ENCODE measurements at places on chromosomes 5 and 9. TPM values are rescaled to one million over a fixed set of nuclear protein-coding genes. Genes with fewer than 3 reads are reported as not detected.

DNA sequence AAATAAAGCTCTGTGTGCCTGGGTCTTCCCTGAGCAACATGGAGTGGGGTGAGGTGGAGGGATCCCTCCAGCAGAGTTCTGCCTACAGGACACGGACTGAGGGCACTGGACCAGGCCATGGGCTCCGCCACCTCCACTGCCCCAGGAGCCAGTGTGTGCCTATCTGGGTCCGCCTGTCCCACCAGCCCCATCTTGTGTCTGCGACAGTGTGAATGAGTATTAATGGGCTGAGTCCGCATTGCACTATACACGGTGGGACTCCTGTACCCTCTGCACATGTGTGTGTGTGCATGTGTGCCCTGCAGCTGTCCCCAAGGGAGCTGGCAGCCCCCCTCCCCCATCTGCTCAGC lies 11.4 kb downstream of the FGFR4 start:
- no peak overlapping the region for H3K27ac ChIP-seq
- no peaks in the 10 kb centered on the region for H3K36me3 ChIP-seq
- DNase-seq = no peak
- H3K4me3 ChIP-seq = no peak overlapping the region
- H3K4me1 ChIP-seq = no peaks in the 10 kb centered on the region
- H3K27me3 ChIP-seq = peaks cover 2% of the 10 kb centered on the region

- H3K27ac ChIP-seq = no peak overlapping the region
- no peak overlapping the region for H3K4me3 ChIP-seq
- peaks cover 12% of the 10 kb centered on the region for H3K27me3 ChIP-seq
- peaks cover 3% of the 10 kb centered on the region for H3K4me1 ChIP-seq
- no peaks in the 10 kb centered on the region for H3K36me3 ChIP-seq
These were observed 31.9 kb downstream of the PALM2AKAP2 start for GRCh38 chr9:109811876-109812275.

MEIKIN gene
- not detected for total RNA-seq

SLC34A1 gene
- total RNA-seq = not detected

DNA sequence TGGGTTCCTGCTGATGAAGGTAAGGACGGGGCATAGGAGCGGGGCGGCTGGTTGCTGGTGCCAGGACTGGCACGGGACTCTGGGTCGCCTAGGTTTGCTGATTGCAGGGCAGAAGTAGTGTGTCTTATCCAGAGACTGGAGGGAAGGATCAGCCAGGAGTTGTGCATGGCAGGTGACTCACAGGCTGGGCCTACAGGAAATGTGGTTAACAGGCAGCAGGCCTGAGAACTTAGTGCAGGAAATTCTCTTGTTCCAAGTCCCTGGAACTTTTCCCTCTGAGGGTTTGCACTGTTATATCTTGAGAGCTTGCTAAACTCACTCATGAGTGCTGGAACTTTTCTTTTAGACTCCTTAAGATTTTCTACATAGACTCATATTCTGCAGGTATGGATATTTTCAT lies 95.1 kb downstream of the ANXA2R start:
- H3K27me3 ChIP-seq = peaks cover 24% of the 10 kb centered on the region
- H3K4me3 ChIP-seq = no peak overlapping the region
- DNase-seq = no peak
- no peaks in the 10 kb centered on the region for H3K36me3 ChIP-seq
- peaks cover 15% of the 10 kb centered on the region for H3K4me1 ChIP-seq

COL15A1 gene
- not detected for total RNA-seq

DNA sequence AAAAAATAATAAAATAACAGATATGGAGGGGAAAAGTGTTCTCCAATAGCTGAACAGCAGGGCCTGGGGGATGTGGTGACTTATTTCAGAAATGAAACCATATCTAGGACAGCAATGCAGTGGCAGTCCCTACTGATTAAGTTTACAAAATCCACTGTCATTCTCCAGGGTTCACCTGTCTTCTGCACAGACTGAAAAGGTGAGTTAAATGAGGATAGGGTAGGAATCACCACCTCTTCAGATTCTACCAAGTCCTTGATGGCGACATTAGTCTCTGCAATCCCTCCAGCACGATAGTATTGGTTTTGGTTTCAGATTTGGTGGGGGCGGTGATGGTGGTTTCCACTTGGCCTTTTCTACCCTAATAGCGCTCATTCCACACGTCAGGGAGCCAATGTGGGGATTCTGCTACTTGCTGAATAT lies 32.3 kb upstream of the NPM1 start:
- no peak overlapping the region for H3K27ac ChIP-seq
- no peaks in the 10 kb centered on the region for H3K36me3 ChIP-seq
- no peak overlapping the region for H3K4me3 ChIP-seq
- no peak for DNase-seq

GRCh38 chr5:89613222-89613956 lies 730.4 kb upstream of the MEF2C start:
- DNase-seq = no peak
- no peaks in the 10 kb centered on the region for H3K4me1 ChIP-seq

DNA sequence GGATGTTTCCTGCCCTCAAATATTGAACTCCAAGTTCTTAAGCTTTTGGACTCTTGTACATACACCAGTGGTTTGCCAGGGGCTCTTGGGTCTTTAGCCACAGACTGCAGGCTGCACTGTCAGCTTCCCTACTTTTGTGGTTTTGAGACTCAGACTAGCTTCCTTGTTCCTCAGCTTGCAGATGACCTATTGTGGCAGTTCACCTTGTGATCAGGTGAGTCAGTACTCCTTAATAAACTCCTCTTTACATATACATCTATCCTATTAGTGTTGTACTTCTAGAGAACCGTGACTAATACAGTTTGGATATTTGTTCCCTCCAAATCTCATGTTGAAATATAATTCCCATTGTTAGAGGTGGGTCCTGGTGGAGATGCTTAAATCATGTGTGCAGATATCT lies 681.9 kb upstream of the ARRDC3 start:
- H3K36me3 ChIP-seq = no peaks in the 10 kb centered on the region
- H3K27me3 ChIP-seq = no peaks in the 10 kb centered on the region
- no peak overlapping the region for H3K27ac ChIP-seq
- H3K4me1 ChIP-seq = no peaks in the 10 kb centered on the region

- no peak overlapping the region for H3K4me3 ChIP-seq
- no peaks in the 10 kb centered on the region for H3K27me3 ChIP-seq
- no peaks in the 10 kb centered on the region for H3K36me3 ChIP-seq
- no peak overlapping the region for H3K27ac ChIP-seq
- no peak for DNase-seq
- no peaks in the 10 kb centered on the region for H3K4me1 ChIP-seq
These were observed 42.7 kb downstream of the ACER2 start for GRCh38 chr9:19451240-19452087.

ANGPTL2 gene
- not detected for total RNA-seq

IFNA13 gene
- not detected for total RNA-seq

DNA sequence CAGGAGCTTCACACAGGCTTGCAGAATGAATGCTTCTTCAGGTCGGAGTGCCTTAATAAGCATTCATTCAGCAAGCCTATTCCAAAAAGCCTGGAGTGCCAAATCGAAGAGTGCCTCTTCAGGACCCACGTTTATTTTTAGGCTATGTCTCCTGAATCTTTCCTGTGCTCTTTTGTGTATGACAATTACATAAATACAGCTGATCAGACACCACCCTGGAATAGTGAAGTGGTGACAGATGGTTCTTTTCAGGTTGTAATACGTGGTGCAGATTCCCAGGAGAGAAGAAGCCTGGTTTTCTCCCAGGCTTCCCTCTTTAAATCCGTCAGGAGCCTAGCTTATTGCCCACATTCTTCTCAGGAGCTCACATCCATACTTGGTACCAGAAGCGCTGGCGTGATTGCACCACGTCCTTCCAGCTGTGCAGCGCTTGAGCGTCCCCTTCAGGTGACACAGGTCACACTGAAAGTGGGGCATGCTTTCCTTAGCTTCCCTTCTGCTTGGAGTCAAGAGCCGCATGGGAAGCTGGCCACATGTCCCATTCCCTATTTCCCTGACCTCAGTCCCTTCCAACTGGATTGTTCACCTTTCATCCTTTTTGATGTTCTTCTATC lies 123.1 kb downstream of the ADCY2 start:
- H3K36me3 ChIP-seq = no peaks in the 10 kb centered on the region
- no peak for DNase-seq
- H3K4me1 ChIP-seq = no peaks in the 10 kb centered on the region
- H3K27me3 ChIP-seq = no peaks in the 10 kb centered on the region
- H3K4me3 ChIP-seq = no peak overlapping the region
- no peak overlapping the region for H3K27ac ChIP-seq

- H3K36me3 ChIP-seq = no peaks in the 10 kb centered on the region
- no peaks in the 10 kb centered on the region for H3K4me1 ChIP-seq
- H3K27me3 ChIP-seq = no peaks in the 10 kb centered on the region
- no peak overlapping the region for H3K4me3 ChIP-seq
- no peak for DNase-seq
These were observed 775.8 kb downstream of the EFNA5 start for GRCh38 chr5:106894964-106895363.

GRCh38 chr9:84759300-84759750 lies 89.8 kb downstream of the NTRK2 start:
- no peaks in the 10 kb centered on the region for H3K27me3 ChIP-seq
- H3K4me3 ChIP-seq = no peak overlapping the region

GRCh38 chr9:133134388-133135145 lies 13.5 kb upstream of the RALGDS start:
- peaks cover 58% of the 10 kb centered on the region for H3K4me1 ChIP-seq
- H3K27me3 ChIP-seq = no peaks in the 10 kb centered on the region
- H3K36me3 ChIP-seq = peaks cover 25% of the 10 kb centered on the region
- peak overlapping the region; percentile 99 for H3K27ac ChIP-seq
- DNase-seq = no peak
- peak overlapping the region; percentile 26 for H3K4me3 ChIP-seq

GRCh38 chr5:128216285-128216684 lies 132.7 kb downstream of the SLC12A2 start:
- H3K4me3 ChIP-seq = no peak overlapping the region
- no peak for DNase-seq
- H3K27ac ChIP-seq = no peak overlapping the region
- H3K27me3 ChIP-seq = peaks cover 2% of the 10 kb centered on the region
- no peaks in the 10 kb centered on the region for H3K4me1 ChIP-seq

DNA sequence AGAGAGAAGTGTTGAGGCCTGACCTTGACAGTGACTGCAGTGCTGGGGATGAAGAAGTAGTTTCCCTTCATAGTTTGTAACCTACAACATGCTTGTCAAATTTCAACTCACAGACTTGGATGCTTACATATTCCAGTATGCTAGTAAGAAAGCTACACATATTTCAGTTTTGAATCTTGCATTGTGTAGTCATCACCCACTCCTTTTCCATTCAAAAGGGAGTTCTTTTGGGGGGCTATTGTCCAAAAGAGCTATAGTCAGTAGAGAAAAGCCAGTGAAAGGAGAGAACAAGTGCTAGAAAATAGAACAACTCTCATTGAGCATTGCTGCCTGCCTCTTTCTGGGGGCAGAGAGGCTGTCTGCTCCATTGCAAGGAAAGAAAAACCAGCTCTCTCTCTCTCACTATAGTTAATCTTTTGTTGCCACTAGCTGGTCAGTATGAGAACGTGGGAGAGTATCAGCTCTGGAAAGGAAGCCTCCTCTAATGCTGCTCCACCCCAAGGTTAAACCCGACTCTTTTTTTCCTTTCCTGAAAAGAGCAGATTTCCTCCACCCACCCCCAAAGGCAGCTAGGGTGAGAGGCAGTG lies 7.3 kb downstream of the ASTN2 start:
- no peaks in the 10 kb centered on the region for H3K36me3 ChIP-seq
- H3K27me3 ChIP-seq = peaks cover 19% of the 10 kb centered on the region
- no peak for DNase-seq
- H3K4me1 ChIP-seq = no peaks in the 10 kb centered on the region
- no peak overlapping the region for H3K4me3 ChIP-seq
- no peak overlapping the region for H3K27ac ChIP-seq

DNA sequence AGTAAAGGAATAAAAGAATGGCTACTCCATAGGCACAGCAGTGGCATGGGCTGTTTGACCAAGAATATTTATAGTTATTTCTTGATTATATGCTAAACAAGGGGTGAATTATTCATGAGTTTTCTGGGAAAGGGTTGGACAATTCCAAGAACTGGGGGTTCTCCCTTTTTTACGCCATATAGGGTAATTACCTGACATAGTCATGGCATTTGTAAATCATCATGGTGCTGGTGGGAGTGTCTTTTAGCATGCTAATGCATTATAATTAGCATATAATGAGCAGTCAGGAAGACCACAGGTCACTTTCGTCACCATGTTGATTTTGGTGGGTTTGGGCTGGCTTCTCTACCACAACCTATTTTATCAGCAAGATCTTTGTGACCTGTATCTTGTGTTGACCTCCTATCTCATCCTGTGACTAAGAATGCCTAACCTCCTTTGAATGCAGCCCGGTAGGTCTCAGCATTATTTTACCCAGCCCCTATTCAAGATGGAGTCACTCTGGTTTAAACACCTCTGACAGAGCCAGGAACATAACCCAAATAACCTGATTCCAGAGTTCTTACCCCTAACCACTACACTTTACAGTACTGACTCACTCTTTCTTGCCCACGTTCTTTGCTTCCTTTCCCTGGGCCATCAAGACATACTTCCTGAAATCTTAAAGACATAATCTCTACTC lies 25.0 kb upstream of the MRPS30 start:
- no peaks in the 10 kb centered on the region for H3K4me1 ChIP-seq
- DNase-seq = no peak
- H3K27me3 ChIP-seq = no peaks in the 10 kb centered on the region
- no peak overlapping the region for H3K27ac ChIP-seq
- no peak overlapping the region for H3K4me3 ChIP-seq

CTNND2 gene
- total RNA-seq = not detected

DNA sequence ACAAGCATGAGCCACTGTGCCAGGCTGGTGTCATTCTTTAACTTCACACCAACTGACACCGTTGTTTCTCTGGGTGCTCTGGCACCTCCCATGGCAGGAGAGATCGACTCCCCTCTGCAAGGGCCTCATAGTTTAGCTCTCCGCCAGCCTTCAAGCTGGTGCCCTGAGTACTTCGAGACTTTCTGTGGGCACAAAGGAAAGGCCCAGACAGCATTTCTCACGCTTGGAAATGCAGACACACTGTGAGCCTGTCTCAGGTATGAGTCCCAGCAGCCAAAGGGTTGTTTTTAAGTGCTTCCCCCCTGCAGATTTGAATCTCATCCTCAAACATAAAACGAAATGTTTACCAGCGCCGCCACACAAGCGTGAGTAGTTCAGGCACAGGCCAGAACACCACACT lies 11.1 kb upstream of the TCF7 start:
- DNase-seq = no peak
- peaks cover 38% of the 10 kb centered on the region for H3K27me3 ChIP-seq
- no peak overlapping the region for H3K4me3 ChIP-seq
- peaks cover 48% of the 10 kb centered on the region for H3K4me1 ChIP-seq
- no peaks in the 10 kb centered on the region for H3K36me3 ChIP-seq
- no peak overlapping the region for H3K27ac ChIP-seq

DNA sequence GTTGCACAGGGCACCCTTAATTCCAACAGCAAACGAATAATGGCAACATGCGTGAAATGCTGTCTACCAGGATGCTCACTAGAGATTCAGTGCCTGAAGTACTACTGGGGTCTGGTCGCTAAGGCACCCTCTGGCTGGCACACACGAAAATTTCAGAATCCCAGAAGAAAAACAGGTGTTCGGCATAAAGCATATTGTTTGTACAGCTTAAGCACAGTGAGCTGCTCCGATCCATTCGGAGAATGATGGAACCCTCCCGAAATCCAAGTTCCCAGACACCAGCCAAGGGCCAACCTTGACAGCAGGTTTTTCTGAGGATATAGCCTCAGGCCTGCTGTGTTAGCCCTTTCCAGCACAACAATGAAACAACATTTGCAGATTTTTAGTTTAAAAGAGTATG lies 61.4 kb upstream of the ALDH1B1 start:
- no peaks in the 10 kb centered on the region for H3K4me1 ChIP-seq
- no peaks in the 10 kb centered on the region for H3K36me3 ChIP-seq
- no peak overlapping the region for H3K4me3 ChIP-seq
- no peak overlapping the region for H3K27ac ChIP-seq
- no peak for DNase-seq

GRCh38 chr9:28127101-28127500 lies 553.8 kb upstream of the C9orf72 start:
- no peak overlapping the region for H3K27ac ChIP-seq
- H3K4me3 ChIP-seq = no peak overlapping the region
- no peaks in the 10 kb centered on the region for H3K4me1 ChIP-seq
- no peak for DNase-seq
- H3K36me3 ChIP-seq = no peaks in the 10 kb centered on the region

ARID3C gene
- total RNA-seq = 0.21 TPM

All from activated T-helper 2 cell treated with anti-CD3 and anti-CD28 coated beads, Interferon-gamma antibody, Interleukin-2, Interleukin-4, amounts not matched to agents 10 μg/mL and 5 μg/mL and 100 μg/mL, durations not matched to agents 14 hours and 24 hours and 36 hours (primary cell).